Stimulated activated CD4-positive, alpha-beta T cell treated with anti-CD3 and anti-CD28 coated beads, Interleukin-2, amount 100 ng/mL, for 48 hours (primary cell): ENCODE measurements at places on chromosomes 16 and 17.

DNA sequence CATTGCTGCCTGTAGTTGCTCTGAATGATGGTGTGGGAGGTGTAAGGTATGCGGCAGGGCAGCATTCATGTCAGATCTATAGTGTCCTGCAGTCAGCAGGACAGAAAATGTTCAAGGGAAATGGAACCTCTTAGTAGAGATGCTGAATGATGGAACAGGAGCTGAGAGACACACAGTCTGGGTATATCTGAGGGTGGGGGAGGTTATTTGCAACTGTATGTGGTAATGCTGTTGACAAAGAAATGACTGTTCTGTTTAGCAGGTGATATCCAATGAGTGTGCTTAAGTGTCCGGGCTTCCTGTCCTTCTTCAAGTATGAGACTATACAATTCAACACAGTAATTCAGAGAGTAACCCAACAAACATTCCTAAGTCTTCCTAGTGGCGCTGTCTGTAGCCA, 46.6 kb downstream of the STH start:
- DNase-seq: no peak

- no peak for DNase-seq
Measured at GRCh38 chr16:78684030-78684611, 584.7 kb downstream of the WWOX start.

- no peak for DNase-seq
Measured at GRCh38 chr16:87002717-87003413, 314.3 kb downstream of the C16orf95 start.

- DNase-seq: no peak
Measured at GRCh38 chr17:20967776-20968175, 75.0 kb downstream of the USP22 start.

- DNase-seq: no peak
Measured at GRCh38 chr17:67403065-67403464, 26.0 kb downstream of the PITPNC1 start.

- DNase-seq: no peak
Measured at GRCh38 chr16:12447556-12447955, 356.1 kb downstream of the CPPED1 start.
